ENCODE measurements at places on chromosomes 12 and 14.

DNA sequence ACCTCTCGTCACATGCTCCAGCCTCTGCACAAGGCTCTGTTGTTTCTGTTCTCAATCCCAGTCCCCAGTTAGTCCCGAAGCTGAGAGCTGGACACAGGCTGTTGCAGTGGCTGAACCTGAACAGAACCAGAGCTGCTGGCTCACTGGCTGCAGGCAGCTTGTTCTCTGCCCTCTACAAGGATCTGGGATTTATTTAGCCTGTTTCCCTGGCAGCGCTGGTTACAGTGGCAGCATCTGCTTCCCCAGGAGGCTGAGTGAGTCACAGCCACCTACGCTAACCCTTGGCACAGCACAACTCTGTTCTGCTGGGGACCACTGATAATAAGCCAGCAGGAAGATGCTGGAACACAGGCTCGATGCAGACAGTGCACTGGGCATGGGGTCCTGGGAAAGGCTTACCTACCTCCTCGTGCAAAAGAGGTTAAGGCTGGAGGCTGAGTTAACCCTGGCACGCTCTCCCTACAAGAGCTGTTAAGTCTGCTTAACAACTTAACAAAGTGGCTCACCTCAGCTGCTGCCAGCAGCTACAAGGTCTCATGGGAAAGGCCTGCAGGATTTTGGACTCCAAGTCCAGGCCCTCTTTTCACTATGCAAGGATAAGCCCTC lies 299.6 kb downstream of the PCNX1 start:
- DNase-seq = no peak

DNA sequence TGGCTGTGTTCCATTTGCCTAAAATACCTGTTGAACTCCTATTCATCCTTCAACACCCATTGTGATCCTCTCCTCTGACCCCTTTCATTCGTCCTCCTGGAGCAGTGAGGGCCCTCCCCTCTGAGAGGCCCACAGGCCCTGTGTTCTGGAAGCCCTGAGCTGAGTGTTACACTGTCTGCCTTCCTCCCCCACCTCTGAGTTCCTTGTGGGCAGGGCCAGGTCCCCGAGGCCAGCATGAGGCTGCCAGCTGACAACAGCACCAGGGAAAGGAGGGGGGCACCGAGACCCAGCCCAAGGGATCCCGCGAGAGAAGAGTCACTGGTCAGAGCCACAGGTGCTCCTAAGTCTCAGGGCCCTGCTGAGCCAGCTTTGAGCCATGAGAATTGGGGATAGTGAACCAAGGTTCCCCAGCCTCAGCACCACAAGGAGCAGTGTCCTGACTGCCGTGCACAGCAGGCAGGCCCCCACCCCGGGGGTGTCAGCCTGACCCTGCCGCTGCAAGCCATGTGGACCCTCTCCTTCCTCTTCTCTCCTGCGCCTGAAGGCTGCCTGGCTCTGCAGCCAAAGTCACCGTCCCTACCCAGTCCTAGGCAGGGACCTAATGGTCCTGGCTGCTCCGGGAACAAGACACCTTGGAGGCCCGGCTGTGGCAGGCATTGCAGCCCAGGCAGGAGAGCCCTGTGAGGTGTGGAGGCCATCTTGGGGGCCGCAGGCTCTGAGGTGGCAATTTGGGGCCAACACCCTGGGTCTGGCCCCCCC lies 52.5 kb downstream of the BEGAIN start:
- DNase-seq = peak; percentile 9

DNA sequence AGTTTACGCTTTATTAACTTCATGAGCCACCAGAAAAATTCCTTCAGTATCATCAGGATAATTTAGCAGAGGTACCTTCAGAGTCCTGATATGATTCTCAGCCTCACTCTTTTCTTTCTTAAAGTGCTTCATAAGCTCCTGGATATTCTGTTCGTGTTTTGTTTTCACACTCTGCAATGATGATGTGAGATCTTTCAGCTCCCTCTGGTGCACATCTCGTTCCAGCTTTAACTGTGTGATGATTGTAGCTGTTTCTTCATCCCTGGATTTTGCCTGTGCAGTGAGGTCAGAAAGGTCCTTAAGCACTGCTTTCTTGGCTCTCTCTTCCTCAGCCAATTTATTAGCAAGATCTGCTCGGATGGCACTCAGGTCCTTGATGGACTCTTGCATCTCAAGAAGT lies 156.7 kb downstream of the CEP128 start:
- no peak for DNase-seq

DNA sequence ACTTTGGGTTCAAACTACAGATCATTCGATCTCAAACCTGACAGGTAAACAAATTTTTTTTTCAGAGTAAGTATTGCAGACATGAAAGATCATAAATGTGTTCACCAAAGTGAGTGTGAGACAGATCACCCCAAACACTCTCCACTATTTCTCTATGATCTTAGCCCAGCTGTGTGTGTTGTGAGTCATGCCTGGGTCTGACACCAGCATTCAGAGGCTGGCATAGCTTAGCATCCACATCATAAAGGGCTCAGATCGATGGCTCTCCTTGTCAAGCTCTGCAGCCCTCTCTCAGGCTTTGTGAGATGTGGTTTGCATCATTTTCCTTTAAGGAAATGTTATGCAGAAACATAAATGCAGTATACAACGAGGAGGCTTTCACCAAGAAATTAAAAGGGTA lies 164.9 kb downstream of the ETV6 start:
- DNase-seq = no peak

- no peak for DNase-seq
These were observed 4.0 kb downstream of the CHD4 start for GRCh38 chr12:6603095-6603567.

- DNase-seq = no peak
These were observed 2.2 kb downstream of the PITPNM2 start for GRCh38 chr12:123148655-123149054.

DNA sequence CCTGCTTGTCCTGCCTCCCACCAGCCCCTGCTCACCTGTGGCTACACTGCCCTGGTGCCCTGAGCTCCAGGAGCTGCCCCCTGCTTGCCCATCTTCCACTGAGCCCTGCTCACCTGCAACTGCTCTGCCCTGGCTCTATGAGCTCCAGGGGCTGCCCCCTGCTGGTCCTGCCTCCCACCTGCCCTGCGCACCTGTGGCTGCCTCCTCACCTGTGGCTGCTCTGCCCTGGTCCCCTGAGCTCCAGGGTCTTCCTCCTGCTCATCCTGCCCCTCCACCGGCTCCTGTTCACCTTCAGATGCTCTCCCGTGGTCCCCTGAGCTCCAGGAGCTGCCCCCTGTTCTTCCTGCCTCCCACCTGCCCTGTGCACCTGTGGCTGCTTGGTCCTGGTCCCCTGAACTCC lies 247.6 kb downstream of the TMEM121 start:
- DNase-seq = no peak

GRCh38 chr14:90596733-90597132 lies 199.9 kb downstream of the CALM1 start:
- DNase-seq = no peak

DNA sequence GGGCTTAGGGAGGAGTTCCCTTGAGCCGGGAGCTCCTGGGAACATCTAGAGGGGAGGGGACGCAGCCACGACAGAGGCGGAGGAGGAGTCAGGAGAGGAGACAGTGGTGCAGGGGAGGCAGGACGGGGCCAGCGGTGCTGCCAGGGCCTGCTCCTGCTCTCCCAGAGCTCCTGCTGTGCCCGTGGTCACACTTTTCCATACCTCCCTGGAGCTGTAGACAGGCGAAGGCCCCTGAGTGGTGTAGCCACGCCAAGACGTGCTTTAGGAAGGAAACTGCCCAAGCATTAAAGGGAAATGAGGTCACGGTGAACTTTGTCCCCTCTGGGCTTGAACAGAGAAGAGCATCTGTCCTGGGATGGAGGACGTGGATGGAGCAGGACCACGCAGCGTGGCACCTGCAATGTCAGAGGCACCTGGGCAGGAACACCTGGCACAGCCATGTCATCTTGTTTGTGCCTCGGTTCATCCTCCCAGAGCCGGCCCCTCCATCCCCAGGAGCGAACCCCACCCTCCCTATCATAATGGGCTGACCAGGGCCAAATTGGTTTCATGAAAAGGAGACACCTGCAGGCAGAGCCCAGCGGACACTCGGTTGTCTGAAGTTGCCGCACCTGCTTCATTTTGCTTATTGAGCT lies 239.5 kb upstream of the SFSWAP start:
- DNase-seq = no peak

DNA sequence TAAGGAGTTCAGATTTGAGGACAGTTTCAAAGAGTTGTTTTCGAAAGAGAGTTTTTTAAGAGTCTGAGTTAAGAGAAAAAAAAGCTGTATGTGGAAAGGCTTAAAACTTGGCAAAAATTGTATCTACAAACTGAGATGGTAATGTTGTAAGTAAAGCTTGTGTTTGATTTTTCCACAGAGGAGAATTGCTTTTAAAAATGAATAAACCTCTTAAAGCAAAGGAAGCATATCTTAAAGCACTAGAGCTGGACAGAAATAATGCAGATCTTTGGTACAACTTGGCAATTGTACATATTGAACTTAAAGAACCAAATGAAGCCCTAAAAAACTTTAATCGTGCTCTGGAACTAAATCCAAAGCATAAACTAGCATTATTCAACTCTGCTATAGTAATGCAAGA lies 50.3 kb downstream of the TMTC3 start:
- DNase-seq = no peak

DNA sequence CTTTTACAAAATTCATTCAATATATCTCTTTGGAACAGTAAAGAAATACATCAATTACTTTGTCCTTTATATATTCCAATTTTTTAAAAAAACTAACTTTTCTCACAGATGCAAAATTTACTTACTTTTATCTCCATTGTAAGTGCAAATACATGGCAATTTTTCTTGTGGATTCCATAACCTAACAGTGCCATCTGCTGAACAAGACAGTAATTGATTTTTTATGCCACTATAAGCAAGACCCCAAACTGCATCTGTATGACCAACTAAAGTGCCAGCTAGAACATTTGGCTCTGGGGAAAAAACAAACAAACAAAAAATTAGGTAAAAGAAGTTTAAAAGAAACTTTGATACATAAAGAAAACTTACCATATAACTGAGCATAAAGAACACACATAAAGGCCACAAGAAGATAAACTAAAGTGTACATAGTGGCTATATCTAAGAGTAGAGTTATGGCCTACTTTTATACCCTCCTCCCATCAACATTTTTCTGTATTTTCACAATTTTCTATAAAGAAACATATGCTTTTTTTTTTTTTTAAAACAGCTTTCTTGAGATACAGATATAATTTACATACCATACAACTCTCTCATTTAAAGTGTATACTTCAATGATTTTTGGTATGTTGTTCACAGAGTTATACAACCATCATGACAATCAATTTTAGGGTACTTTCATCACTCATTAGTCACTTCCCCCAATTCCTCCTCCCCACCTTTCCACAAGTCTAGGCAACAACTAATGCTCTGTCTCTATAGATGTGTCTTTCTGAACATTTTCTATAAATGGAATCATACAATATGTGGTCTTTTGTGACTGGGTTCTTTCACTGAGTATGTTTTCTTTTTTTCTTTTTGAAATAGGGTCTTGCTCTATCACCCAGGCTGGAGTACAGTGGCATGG lies 32.6 kb downstream of the COCH start:
- DNase-seq = no peak
